ENCODE measurements at places on chromosomes 2 and 18. TPM values are rescaled to one million over a fixed set of nuclear protein-coding genes. Genes with fewer than 3 reads are reported as not detected.

- H3K27me3 ChIP-seq = no peaks in the 10 kb centered on the region
- H3K36me3 ChIP-seq = no peaks in the 10 kb centered on the region
- H3K27ac ChIP-seq = no peak overlapping the region
These were observed 403.3 kb downstream of the SUCLG1 start for GRCh38 chr2:84055816-84056215.

GRCh38 chr2:24739354-24740025, 53.7 kb downstream of the PTRHD1 start:
- no peak overlapping the region for H3K4me3 ChIP-seq
- no peaks in the 10 kb centered on the region for H3K36me3 ChIP-seq
- H3K27ac ChIP-seq = no peak overlapping the region
- no peaks in the 10 kb centered on the region for H3K27me3 ChIP-seq
- no peaks in the 10 kb centered on the region for H3K4me1 ChIP-seq
- DNase-seq = no peak

DNA sequence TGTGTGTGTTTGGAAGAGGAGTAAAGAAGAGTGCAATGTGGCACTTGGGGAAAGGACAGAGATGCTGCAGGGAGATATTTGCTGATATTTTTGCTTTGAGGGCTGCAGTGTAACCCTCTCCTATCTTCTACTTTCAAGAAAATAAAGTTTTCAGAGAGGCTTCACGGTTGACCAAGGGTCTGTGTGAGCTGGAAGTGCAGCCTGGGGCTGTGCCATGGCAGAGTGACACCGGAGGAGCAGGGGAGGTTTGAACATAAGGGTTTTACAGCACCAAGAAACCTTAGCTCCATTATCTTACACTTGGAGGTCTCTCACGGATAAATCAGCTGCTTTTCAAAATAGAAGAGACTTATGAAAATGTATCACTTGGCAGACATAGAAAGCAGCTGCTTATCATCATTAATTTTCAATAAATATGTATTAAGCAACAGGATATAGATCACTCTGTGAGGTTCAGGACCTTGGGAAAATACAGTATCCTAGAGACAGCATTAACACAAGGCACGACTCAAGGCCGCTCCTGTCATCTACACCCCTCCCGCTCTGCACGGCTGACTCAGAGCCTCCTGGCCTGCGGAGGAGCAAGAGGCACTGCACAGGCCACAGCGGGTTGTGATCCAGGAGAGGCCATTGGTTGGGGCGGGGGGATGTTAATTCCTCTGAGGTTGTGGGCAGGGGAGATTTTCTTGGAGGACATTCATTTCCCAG, 127.8 kb downstream of the COPS8 start:
- H3K27me3 ChIP-seq = no peaks in the 10 kb centered on the region
- H3K4me3 ChIP-seq = no peak overlapping the region
- H3K4me1 ChIP-seq = peaks cover 14% of the 10 kb centered on the region
- peak; percentile 55 for DNase-seq

- no peak overlapping the region for H3K4me3 ChIP-seq
- DNase-seq = no peak
- H3K27me3 ChIP-seq = no peaks in the 10 kb centered on the region
- no peaks in the 10 kb centered on the region for H3K4me1 ChIP-seq
- H3K36me3 ChIP-seq = peaks cover 5% of the 10 kb centered on the region
These were observed 30.7 kb upstream of the IL1R1 start for GRCh38 chr2:102111823-102112222.

- no peaks in the 10 kb centered on the region for H3K36me3 ChIP-seq
- H3K4me3 ChIP-seq = no peak overlapping the region
- H3K27me3 ChIP-seq = no peaks in the 10 kb centered on the region
These were observed 77.3 kb downstream of the SOCS6 start for GRCh38 chr18:70366174-70366573.

GRCh38 chr2:210460322-210461227, 16.0 kb downstream of the LANCL1 start:
- H3K36me3 ChIP-seq = peaks cover 24% of the 10 kb centered on the region
- H3K4me1 ChIP-seq = no peaks in the 10 kb centered on the region
- H3K27ac ChIP-seq = no peak overlapping the region
- H3K27me3 ChIP-seq = no peaks in the 10 kb centered on the region

GRCh38 chr2:239390546-239391285, 10.1 kb downstream of the HDAC4 start:
- H3K27me3 ChIP-seq = no peaks in the 10 kb centered on the region
- no peak for DNase-seq
- no peak overlapping the region for H3K4me3 ChIP-seq
- H3K4me1 ChIP-seq = no peaks in the 10 kb centered on the region

GRCh38 chr18:38174594-38174993, 609.0 kb upstream of the CELF4 start:
- H3K4me3 ChIP-seq = no peak overlapping the region
- H3K4me1 ChIP-seq = peaks cover 3% of the 10 kb centered on the region
- no peak for DNase-seq
- H3K36me3 ChIP-seq = no peaks in the 10 kb centered on the region
- no peak overlapping the region for H3K27ac ChIP-seq
- H3K27me3 ChIP-seq = no peaks in the 10 kb centered on the region

DNA sequence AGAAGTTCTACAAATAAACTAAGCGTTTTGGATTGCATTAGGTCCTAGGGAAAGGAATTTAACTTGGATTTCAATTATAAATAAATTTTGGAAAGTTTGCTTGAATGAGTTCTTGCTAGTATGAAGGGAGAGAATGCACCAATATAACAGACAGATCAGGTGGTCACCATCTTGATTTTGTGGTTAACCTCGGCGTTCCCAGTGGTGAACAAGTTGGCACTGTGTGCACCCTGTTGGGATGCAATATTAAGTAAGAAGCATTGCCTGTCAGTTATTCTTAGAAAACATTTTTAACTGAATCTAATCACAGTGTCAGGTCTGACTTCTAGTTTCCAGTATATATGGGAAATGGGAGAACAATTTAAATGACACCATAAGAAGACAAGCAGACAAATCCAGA, 673.4 kb downstream of the SLC4A3 start:
- no peak for DNase-seq
- no peak overlapping the region for H3K27ac ChIP-seq
- no peaks in the 10 kb centered on the region for H3K27me3 ChIP-seq
- no peaks in the 10 kb centered on the region for H3K36me3 ChIP-seq

- no peaks in the 10 kb centered on the region for H3K27me3 ChIP-seq
- H3K4me3 ChIP-seq = no peak overlapping the region
- H3K4me1 ChIP-seq = 0 out of 2 replicates have a peak, but pooled peaks cover 3% of the 10 kb centered on the region
- H3K27ac ChIP-seq = no peak overlapping the region
- DNase-seq = peak; percentile 29
These were observed 422.2 kb downstream of the SETBP1 start for GRCh38 chr18:45102863-45103262.

GRCh38 chr2:111716905-111717775, 166.9 kb downstream of the ANAPC1 start:
- H3K4me1 ChIP-seq = no peaks in the 10 kb centered on the region
- H3K27me3 ChIP-seq = no peaks in the 10 kb centered on the region
- DNase-seq = no peak
- H3K36me3 ChIP-seq = peaks cover 1% of the 10 kb centered on the region
- H3K4me3 ChIP-seq = no peak overlapping the region
- H3K27ac ChIP-seq = no peak overlapping the region

DNA sequence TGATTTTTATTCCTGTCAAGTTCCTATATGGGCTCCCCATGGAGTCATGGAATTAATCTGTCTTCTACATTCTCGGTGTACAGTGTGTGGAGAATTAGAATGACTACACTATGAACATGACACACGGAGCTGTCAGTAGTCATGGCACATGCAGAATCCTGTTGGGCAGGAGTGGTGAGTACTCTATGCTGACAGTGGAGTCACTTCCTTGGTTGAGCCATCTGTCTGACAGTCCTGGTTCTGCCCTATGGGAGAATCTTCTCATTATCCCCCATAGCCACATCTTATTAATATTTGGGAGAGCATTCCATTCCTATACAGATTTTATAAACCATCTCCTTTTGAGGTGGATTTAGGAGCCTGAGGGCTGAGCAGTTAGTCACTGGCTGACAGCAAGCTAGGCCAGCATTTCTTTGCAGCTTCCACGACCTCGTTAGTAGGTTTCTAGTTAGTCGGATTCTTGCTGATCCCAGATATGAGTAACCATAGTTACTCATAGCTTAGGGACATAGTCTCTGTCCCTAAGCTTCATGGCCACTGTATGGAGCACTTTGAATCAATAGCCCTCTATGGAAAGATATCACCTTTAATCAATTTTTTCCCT, 90.6 kb downstream of the MDH1 start:
- no peaks in the 10 kb centered on the region for H3K27me3 ChIP-seq
- DNase-seq = no peak
- no peak overlapping the region for H3K27ac ChIP-seq
- H3K4me1 ChIP-seq = no peaks in the 10 kb centered on the region
- no peak overlapping the region for H3K4me3 ChIP-seq

GRCh38 chr2:177000061-177000714, 212.4 kb upstream of the HNRNPA3 start:
- DNase-seq = no peak
- H3K4me1 ChIP-seq = no peaks in the 10 kb centered on the region
- H3K4me3 ChIP-seq = no peak overlapping the region
- no peaks in the 10 kb centered on the region for H3K27me3 ChIP-seq

- no peaks in the 10 kb centered on the region for H3K4me1 ChIP-seq
- no peaks in the 10 kb centered on the region for H3K27me3 ChIP-seq
- peaks cover 12% of the 10 kb centered on the region for H3K36me3 ChIP-seq
- no peak overlapping the region for H3K4me3 ChIP-seq
- no peak overlapping the region for H3K27ac ChIP-seq
These were observed 270.0 kb upstream of the PXDN start for GRCh38 chr2:2014251-2014771.

DNA sequence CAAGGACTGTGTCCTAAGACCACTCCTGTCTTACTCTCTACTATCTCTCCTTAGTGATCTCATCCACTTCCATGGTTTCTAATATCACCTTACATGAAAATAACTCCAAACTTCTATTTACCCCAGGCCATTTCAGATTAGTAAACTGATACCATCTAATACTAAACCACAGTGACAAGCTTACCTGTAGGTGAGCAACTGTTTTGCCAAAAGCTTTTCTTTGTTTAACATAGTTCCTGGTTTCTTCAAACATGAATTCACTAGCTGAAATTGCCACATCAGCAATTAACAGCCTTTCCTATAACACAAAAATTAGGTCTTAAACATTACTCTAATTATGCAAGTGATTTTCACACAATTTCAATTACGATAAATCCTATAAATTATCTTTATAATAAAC, 22.1 kb downstream of the ACADL start:
- H3K4me3 ChIP-seq = no peak overlapping the region
- H3K27ac ChIP-seq = no peak overlapping the region
- H3K36me3 ChIP-seq = no peaks in the 10 kb centered on the region
- H3K27me3 ChIP-seq = no peaks in the 10 kb centered on the region
- no peak for DNase-seq

DNA sequence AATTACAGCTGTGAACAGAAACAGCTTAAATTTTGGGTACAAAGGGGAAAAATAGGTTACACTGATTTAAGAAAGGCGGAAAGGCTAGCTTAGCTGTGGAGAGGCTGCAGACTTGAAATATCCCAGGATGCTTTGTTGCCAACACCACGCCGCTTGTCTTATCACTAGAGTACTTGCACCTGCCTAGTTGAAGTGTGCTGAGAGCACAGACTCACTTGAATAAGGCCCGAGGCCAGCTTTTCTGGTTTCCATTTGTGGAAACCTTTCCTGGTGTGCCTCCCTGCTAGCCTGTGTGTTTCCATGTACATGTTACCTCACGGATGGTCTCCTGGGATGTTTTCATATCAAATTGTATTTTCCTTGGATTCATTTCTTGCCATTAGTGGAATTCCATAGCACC, 3.2 kb downstream of the CABLES1 start:
- H3K36me3 ChIP-seq = peaks cover 16% of the 10 kb centered on the region
- H3K27ac ChIP-seq = no peak overlapping the region
- no peak for DNase-seq
- no peaks in the 10 kb centered on the region for H3K27me3 ChIP-seq
- H3K4me3 ChIP-seq = peak overlapping the region; percentile 41
- no peaks in the 10 kb centered on the region for H3K4me1 ChIP-seq

- no peaks in the 10 kb centered on the region for H3K27me3 ChIP-seq
- no peaks in the 10 kb centered on the region for H3K4me1 ChIP-seq
These were observed 100.7 kb upstream of the CCDC195 start for GRCh38 chr2:224816816-224817215.

DNA sequence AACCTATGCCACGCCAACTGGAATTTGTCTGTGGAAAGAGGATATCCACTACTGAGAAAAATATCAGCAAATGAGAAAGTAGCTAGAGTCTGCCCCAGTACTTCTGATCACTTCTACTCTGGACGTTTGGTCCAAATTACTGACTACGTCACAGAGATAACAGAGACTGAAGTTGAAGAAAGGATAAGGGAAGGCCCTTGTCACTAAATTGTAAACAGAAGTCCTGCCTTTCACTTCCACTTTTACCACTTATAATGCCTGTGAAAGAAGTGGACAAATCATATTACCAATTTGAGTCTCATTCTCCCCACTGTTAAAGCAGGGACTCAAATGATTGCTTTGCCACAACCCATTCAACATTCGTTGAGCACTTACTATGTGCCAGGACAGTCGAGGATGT, 173.9 kb upstream of the ERBB4 start:
- no peaks in the 10 kb centered on the region for H3K27me3 ChIP-seq
- DNase-seq = no peak
- no peak overlapping the region for H3K4me3 ChIP-seq
- H3K27ac ChIP-seq = no peak overlapping the region
- no peaks in the 10 kb centered on the region for H3K4me1 ChIP-seq
- H3K36me3 ChIP-seq = no peaks in the 10 kb centered on the region

- no peaks in the 10 kb centered on the region for H3K27me3 ChIP-seq
- no peaks in the 10 kb centered on the region for H3K4me1 ChIP-seq
- no peak overlapping the region for H3K4me3 ChIP-seq
- no peak for DNase-seq
- H3K27ac ChIP-seq = no peak overlapping the region
These were observed 152.6 kb downstream of the EXOC6B start for GRCh38 chr2:72673279-72673678.

- H3K4me3 ChIP-seq = no peak overlapping the region
- no peak for DNase-seq
- H3K27ac ChIP-seq = no peak overlapping the region
- H3K36me3 ChIP-seq = no peaks in the 10 kb centered on the region
- no peaks in the 10 kb centered on the region for H3K4me1 ChIP-seq
These were observed 295.6 kb downstream of the ZNF385B start for GRCh38 chr2:179565807-179566206.

Gene CPO
- 0.66 TPM for total RNA-seq

Gene TSGA10
- total RNA-seq = 6.3 TPM

Gene KCNF1
- total RNA-seq = 3.2 TPM

Gene CYP27C1
- total RNA-seq = 2.3 TPM

Gene FIGN
- 12.9 TPM for total RNA-seq

Gene IL18RAP
- total RNA-seq = not detected

Gene ABCA12
- total RNA-seq = 0.02 TPM

Gene SP140
- total RNA-seq = 0.70 TPM

Gene RAB6C
- total RNA-seq = not detected
